ENCODE measurements at places on chromosomes 11 and 22.

DNA sequence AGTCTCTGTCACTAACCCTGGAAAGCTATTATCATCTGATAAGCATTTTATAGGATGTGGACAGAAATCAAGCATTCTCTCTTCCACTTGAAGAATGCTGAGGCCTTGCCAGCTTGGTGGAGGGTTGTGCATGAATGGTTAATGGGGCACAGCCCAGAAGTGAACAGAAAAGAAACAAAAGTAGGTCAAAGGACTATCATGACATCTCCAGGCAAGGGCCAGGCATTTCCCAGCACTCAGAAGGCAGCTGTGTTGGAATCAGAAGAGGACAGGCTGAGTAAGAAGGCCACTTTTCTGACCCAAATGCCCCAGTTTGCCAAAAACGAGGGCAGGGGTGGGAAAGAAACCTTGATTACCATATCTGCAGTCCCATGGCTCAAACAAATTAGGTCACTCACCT lies 12.4 kb downstream of the TENM4 start:
- DNase-seq = no peak

DNA sequence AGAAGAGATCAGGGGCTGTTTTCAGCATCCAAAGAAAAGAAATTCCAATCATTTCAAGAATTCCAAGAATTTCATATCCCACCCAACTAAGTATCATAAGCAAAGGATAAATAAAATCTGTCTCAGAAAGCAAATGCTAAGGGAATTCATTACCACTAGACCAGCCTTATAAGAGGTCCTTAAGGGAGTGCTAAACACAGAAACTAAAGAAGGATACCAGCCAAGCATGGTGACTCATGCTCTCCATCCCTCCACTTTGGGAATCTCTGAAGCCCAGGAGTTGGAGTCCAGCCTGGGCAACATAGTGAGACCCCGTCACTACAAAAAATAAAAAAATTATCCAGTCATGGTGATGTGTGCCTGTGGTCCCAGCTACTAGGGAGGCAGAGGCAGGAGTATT lies 17.8 kb downstream of the FADD start:
- no peak for DNase-seq

GRCh38 chr11:120230433-120231071 lies 9.4 kb upstream of the POU2F3 start:
- no peak for DNase-seq

GRCh38 chr11:7250166-7250565 lies 1.5 kb upstream of the SYT9 start:
- no peak for DNase-seq

DNA sequence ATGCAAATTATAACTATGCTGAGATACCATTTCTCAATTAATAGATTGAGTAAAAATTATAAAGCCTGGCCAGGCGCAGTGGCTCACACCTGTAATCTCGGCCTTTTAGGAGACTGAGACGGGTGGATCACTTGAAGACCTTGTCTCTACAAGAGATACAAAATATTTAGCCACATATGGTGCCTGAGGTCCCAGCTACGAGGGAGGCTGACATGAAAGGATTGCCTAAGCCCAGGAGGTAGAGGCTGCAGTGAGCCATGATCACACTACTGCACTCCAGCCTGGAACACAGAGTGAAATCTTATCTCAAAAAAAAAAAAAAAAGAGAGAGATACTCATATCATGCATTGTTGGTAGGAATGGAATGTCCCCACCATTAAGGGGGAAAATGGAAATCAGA lies 142.4 kb downstream of the RCN1 start:
- DNase-seq = no peak

GRCh38 chr11:85137597-85137996 lies 489.5 kb downstream of the DLG2 start:
- no peak for DNase-seq

GRCh38 chr11:124194293-124195188 lies 11.4 kb downstream of the OR10D3 start:
- DNase-seq = no peak

DNA sequence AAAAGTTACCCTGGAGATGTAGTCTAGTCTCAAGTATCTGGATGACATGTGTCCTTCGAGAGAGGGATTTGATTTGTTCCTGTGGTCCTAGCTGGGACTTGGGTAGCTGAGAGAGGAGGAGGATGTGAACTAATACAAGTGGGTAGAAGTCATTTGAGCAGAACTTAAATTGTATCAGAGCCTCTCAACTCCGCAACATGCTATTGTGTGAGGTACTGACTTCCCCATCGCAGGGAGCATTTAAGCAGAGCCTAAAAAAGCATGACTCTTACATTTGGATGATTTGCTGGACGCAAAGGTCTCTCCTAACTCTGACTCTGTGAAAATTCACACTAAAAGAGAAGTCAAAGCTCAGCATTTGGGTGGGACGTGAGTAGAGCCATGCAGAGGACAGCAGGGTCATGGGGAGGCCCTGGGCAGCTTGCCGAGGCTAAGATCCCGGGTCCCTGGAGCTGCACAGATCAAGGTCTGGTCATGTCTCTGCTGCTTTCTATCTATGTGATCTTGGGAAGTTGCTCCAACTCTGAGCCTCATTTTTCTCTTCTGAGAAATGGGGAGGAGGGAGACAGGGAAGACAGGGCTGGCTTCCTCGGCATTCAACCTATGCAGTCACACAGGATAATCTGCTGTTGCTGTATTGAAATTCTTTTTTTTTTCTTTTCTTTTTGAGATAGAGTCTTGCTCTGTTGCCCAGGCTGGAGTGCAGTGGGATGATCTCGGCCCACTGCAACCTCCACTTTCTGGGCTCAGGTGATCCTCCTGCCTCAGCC lies 44.9 kb downstream of the CD82 start:
- DNase-seq = no peak

DNA sequence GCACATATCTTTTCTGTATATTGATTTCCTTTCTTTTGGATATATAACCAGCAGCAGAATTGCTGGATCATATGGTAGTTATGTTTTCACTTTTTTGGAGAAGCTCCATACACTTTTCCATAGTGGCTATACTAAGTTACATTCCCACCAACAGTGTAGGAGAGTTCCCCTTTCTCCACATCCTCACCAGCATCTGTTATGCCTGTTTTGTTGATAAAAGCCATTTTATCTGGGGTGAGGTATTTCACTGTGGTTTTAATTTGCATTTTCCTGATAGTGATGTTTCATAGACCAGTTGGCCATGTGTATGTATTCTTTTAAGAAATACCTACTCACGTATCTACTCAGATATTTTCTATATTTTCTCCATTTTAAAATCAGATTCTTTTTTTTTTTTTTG lies 419.3 kb upstream of the FAT3 start:
- DNase-seq = no peak

DNA sequence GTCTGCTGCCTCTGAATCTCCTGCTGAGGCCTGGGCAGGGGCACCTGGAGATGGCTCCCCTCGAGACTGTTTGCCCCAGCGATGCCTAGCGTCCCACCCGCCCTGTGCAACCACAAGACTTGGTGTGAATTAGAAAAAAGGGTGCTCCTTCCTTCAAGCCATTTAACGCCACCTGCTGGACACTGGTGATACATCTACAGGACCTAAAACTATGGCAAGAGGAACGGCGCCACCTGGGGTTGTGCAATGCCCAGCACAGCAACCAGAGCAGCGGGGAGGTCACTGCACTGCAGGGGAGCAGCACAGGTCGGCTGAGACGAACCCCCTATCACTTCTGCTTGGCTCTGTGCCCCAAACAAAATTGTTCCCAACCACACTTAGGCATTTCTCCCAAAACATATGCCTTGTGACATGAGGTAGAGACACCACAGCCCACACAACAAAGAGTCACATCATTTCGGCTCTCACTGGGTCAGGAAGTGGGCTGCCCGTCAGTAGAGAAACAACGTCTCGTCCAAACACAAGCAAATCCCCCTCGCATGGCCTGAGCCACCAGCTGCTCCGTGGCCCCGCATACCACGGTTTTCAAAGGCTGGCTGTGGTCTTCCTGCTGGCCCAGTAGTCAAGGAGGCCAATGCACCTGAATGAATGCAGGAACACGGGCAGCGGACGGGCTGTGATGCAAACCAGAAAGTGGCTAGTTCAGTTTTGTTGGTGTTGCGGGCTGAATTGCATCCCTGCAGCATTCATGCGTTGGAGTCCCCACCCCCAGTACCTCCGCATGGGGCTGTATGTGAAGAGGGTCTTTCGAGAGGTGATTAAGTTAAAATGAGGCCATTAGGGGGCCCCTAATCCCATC lies 171.9 kb downstream of the SHANK2 start:
- peak; percentile 29 for DNase-seq

- no peak for DNase-seq
These were observed 35.2 kb upstream of the USP47 start for GRCh38 chr11:11806586-11806985.

- no peak for DNase-seq
These were observed 4.9 kb downstream of the MS4A15 start for GRCh38 chr11:60761436-60762190.

DNA sequence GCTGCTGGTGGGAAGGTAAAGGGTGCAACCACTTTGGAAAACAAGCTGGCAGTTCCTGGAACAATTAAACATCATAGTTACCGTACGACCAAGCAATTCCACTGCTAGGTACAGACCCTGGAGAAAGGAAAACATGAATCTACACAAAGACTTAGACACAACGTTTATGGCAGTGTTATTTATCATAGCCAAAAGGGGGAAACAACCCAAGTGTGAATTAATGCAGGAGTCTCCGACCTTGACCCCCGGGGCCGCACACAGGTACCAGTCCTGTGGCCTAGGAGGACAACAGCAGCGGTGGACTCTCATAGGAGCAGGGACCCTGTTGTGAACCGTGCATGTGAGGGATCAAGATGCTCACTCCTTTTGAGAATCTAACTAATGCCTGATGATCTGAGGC lies 22.5 kb downstream of the PRDM10 start:
- no peak for DNase-seq

GRCh38 chr11:86303257-86303656 lies 1.2 kb downstream of the HIKESHI start:
- no peak for DNase-seq

- no peak for DNase-seq
These were observed 28.4 kb downstream of the ARFGAP2 start for GRCh38 chr11:47148270-47148669.

DNA sequence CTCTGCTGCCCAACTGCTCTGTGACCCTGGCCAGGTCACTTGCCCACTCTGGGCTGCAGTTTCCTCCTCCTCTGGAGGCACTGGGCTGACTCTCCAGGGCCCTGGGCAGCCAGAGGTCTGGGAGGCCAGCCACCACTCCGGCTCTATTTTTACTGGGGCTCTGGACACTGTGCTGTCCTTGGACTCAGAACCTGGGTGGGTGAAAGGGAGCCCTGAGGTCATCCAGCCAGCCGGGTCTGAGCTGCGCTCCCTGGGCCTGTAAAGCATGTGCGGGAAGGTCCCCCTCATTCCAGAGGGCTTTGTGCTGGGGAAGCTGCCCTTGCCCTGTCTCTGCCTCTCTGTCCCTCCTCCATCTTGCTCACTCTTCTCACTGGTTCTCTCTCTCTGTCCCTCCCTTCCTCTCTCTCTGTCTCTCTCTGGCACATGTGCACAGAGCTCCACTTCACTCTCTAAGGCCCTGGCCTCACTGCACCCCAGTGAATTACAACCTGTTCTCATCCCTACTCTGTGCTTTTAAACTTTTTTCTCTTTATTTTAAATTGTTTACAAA lies 24.6 kb downstream of the MB start:
- DNase-seq = no peak

DNA sequence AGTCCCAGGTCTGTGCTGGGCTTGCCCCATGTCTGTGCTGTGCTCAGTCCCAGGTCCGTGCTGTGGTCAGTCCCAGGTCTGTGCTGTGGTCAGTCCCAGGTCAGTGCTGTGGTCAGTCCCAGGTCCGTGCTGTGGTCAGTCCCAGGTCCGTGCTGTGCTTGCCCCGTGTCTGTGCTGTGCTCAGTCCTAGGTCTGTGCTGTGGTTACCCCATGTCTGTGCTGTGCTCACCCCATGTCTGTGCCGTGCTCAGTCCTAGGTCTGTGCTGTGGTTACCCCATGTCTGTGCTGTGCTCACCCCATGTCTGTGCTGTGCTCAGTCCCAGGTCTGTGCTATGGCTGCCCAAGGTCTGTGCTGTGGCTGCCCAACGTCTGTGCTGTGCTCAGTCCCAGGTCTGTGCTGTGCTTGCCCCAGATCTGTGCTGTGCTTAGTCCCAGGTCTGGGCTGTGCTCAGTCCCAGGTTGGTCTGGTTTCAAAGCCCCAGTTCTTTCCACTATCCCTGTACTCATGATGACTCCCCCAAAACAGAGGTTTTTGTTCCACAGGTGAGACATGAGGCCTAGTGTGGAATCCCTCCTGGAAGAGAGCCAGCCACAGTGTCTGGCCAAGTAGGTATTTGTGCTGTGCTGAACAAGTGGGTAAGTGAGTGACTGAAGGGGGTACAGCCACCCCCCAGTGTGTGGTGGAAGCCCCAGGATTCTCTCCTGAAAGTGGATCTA lies 34.8 kb downstream of the IRAG1 start:
- no peak for DNase-seq

- DNase-seq = no peak
These were observed 34.6 kb downstream of the PARVG start for GRCh38 chr22:44215287-44215686.

DNA sequence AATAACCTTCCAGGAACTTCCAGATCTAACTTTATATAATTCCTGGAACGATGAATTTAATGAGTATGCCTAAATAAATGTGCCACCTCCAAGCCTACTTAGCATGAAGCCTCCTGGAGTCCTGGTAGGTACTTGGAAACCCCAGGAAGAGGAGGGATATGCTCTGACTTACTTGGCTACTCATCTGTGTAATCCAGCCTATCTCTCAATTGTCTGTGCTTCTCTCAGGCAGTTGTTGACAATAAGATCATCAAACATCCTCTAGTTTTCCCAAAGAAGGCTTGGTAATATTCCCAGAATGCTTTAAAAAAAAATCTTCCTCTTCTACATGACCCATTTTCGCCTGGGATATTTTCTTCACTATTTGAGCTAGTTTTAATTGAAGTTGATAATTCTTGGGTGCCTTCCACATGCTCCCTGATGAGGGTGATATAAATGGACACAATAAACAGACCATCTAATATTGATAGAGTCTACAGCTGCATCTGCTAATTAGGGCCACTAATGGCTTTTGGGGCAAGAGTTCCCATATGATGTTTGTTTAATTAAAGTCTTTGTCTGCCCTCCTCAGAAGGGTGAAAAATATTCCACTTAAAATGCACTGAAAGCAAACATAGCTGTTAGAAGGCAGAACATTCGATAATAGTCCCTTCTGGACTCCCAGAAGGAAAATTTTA lies 75.5 kb upstream of the RAB38 start:
- no peak for DNase-seq

Data from stimulated activated CD4-positive, alpha-beta T cell treated with anti-CD3 and anti-CD28 coated beads, Interleukin-12 subunit alpha, Interleukin-12 subunit beta, amount 100 ng/mL, for 48 hours (primary cell).